RWPE1 (cell line): ENCODE measurements at places on chromosomes 6 and 20.

GRCh38 chr6:11938285-11938890, 73.7 kb upstream of the HIVEP1 start:
- DNase-seq: no peak

- DNase-seq: peak; percentile 57
These were observed 209.4 kb downstream of the FOXA2 start for GRCh38 chr20:22374678-22375590.

GRCh38 chr6:45697605-45698004, 318.1 kb downstream of the CLIC5 start:
- DNase-seq: peak; percentile 87

GRCh38 chr6:119986934-119987549, 637.5 kb upstream of the MAN1A1 start:
- no peak for DNase-seq

- no peak for DNase-seq
These were observed 422.9 kb upstream of the CHD6 start for GRCh38 chr20:42041000-42041565.

DNA sequence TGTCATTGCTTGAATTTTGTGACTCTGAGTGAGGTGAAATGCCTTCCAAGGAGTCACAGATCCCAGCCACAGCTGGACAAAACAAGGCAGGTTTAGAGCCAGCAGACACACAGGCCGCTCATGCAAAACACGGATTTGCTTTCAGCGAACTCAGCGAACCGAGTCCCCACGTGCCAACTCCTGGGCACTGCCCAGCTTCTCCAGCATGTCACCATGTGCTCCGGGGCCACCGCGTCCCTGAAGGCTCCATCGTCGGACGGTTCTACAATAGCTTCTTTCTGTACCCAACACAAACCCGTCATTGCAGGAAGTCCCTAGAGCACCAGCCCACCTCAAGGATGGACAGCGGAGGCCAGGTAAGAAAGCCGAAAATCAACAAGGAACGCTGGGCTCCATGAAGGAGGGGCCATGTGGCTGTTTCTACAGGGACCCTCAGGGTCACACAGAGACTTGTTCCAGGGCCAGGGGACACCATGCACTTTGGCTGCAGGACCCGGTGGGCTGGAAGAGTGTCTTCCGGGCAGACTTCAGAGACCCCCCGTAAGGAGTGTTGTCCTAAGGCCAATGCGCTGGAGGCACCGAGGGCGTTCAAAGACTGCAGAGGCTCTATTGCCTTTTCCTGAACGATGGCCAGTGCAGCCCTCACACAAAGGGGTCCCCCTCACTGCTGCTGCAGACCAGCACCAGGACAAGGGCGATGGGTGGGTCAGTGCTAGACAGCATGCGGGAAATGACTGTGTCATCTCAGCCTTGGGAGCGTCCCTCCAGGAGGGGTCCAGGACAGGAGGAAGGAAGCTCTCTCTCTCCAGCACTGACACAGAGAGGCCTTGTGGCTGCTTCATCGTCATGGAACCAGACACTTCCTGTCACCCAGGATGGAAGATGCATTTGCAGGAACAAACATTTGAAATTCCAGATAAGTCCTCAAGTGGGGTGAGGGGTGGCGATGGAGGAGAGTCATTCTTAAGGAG, 19.8 kb downstream of the DACT2 start:
- no peak for DNase-seq

DNA sequence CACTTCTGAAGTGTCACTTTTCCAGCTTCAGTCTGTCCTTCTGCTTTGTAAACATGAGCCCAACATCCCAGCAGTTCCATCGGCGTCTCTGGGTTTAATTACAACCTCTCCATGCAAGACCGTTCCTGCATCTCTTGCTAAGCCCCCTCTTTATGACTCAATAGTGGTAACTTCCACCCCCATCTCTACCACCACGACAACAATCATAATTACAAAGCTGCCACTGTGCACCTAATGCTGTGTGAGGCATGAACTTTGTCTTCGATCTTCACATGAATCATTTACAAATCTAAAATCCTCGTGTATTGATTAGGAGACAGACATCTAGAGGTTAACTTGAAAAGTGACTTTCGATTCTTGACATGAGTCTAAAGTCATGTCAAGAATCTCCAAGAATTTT, 4.9 kb upstream of the CCR6 start:
- DNase-seq: no peak

GRCh38 chr6:116741571-116741970, 23.9 kb downstream of the FAM162B start:
- DNase-seq: no peak

DNA sequence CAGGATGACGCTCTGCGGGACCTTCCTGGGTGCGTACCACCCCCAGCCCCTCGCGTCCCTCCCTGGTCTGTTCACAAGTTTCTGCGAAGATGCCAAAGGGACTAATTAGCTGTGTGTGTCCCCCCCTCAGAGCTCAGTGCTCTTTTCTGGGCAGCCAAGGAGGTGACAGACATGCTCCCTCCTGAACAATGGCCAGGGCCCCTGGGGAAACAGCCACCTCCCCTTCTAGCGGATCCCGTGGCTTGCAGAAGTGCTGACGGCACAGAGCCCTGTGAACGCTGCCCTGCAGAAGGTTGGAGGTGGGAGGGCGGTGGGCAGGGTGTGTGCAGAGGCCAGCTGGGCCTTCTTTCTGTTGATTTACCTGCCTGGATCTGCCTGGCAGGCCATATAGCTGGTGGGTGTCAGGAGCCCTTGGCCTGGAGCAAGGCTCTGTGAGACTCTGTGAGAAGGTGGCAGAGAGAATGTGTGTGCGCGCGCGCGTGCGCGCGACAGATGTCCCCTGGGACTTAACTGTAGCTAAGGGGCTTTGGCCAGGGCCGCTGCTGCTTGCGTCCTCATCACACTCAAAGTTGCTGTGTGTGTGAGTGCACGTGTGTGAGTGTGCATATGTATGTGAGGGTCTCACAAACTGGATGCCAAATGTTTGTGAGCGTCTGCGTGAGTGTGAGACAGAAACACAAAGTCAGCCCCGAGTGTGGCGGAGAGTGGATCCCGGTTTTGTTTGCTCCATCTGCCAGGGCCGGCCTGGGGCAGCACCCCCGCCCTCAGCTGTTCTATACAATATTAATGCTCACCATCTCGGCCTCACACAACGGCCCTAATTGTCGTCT, 3.5 kb upstream of the MYT1 start:
- no peak for DNase-seq

DNA sequence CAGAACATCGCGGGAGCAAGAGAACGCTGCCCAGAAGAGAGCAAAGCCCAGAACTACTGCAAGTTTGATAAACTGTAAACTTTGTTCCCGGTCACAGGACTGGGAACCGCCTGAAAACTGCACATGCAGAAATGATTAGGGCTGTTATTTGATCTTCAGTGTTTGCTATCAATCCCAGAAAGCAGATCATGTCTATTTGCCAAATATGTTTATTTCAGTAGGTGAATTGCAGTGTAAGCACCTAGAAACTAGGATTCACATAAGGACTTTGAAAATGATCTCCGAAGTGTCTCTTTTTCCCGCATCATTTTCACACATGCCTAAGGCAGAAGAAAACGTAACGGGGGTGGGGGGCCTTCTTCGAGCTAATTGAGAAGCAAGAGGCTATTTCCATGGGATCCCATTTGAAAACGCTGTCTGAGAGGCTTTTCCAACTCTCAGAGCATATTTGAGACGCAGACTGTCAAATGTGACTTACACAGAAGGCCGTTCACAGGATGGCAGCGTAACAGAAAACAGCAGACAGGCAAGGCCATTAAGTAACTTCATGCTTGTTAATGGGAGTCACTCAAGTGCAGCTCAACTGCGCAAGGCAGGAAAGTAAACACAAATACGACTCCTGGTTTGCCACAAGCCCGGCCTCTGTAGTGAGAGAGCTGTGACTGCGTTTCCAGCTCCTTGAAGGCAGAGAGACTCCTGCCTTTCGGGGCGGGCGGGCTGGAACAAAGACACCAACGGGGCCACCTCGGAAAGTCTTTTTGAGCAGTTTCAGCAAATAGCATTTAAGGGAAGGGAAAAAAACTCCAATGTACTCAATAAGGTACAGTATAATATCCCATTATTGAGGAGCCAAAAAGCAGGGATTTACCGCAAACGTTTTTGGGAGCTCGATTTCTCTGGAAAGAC, 144.7 kb upstream of the ZNF217 start:
- DNase-seq: peak; percentile 69

- no peak for DNase-seq
These were observed 114.6 kb downstream of the CLIC5 start for GRCh38 chr6:45900808-45901752.

DNA sequence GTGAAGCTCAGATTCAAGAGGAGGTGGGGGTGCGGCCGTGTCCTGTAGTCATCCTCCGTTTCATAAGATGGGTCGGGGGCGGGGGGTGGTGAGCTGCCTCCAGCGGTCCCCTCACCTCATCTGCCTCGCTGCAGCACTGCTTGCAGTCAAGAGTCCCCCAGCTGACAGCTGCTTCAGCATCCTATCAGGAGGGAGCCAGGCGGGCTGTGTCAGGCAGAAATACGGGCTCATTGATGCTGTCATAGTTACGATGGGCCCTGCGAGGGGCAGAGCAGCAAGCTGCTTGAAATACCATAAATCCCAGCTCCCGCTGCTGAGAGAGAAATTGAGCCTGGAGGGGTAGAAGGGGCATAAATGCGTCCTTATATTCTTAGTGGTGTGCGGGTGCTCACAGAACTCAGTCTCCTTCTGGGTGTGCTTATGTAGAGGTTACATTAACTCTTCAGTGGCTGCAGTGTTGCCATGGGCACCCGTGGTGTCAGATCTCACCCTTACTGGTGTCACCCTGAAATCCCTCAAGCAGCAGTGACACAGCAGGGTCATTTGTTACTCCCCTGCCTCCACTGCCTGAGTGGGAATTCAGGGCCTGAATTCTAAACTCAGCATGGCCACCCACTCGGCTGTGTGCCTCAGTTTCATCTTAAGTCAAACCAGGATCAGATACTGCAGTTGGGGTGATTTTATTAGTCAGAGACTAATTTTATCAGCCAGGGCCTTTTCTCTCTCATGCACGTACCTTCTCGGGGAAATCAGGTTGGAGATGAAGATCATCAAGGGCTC, 21.8 kb downstream of the CCDC167 start:
- no peak for DNase-seq

DNA sequence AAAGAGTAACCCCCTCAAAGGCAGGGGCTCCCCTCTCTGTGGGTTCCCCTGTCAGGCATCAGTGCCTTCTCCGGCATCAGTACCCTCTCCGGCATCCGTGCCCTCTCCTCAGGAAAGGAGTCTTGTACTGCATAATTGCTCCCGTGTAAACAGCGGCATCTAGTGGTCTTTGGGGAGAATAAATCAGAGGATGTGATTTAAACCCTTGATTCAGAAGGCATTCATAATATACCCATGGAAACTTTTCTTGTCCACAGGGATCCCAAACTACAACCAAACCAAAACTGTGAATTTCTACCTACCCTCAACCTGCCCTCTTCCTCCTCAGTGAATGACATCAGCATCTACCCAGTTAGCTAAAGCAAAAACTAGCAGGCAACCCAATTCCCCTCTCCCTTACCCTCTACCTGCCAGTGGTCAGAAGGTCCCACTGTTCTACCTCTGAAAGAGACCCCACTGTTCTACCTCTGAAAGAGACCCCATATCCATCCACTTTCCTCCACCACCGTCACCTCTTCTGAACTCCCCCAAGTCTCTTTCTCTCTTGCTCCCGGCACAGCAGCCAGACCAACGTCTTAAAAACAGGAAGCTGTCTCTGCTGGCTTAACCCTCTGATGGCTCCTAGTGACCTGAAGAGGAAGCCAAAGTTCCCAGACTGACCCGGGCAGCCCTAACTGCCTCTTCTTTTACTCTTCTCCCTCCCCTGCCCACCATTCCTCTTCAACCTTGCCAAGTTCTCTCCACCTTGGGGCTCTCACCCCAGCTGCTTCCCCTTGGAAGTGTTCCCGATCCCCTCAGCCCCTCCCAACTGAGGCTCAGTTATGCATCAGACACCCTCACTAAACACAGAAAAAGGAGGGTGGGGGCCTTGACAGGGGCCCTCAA, 27.2 kb downstream of the UBE2V1 start:
- peak; percentile 86 for DNase-seq

- no peak for DNase-seq
These were observed 16.1 kb downstream of the PPIL1 start for GRCh38 chr6:36858407-36858981.

DNA sequence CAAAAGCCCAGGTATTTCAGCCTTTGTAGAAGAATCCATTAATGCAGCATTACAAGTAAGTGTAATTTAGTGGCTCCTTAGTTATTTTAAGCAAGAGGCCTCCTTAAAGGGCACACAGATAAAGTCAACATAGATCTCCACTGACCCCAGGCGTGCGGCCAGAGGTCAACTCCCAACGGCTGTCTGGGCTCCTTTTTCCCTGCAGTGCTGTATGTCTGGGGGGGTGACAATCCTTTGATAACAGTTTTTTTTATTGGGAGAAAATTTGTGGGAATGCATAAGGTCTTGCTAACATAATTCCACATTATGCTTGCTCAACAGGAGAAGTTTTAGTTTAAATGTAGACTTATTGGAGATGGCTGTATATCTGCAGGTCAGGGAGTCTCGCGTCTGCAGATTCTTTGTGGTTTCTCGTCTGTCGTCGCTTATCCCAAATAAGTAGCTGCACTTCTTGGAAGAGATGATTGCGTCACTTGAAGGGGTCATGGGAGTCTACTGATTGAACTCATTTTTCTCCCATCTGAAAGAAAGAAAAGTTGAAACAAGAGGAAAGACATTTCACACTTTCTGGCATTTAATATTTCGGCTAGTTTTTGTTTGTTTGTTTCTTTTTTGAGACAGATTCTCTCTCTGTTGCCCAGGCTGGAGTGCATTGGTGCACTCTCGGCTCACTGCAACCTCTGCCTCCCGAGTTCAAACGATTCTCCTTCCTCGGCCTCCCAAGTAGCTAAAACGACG, 151.7 kb upstream of the AKAP12 start:
- DNase-seq: no peak

DNA sequence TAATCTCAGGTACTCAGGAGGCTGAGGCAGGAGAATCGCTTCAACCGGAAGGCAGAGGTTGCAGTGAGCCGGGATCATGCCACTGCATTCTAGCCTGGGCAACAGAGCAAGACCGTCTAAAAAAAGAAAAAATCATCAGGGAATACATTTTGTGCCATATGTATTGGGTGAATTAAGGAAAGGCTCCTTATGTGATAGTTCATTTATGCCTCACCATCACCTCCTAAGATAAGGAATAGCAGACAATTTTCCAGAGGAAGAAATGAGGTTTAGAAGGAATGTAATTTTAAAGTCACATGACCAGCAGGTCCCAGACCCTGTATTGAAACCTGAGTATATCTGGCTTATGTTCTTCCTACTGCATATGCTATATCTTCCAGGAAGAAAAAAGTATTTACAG, 93.9 kb upstream of the FOXC1 start:
- no peak for DNase-seq

- no peak for DNase-seq
These were observed 24.7 kb upstream of the MRGBP start for GRCh38 chr20:62771396-62772102.

- no peak for DNase-seq
These were observed 584 bp downstream of the C20orf141 start for GRCh38 chr20:2815242-2815900.
